ENCODE measurements at places on chromosomes 5 and 9.
A peak's percentile ranks its signal among the peaks of the same experiment; 100 is the strongest.

- DNase-seq: no peak
Observed at GRCh38 chr5:175659546-175660253, 1.8 kb downstream of the HRH2 start.

DNA sequence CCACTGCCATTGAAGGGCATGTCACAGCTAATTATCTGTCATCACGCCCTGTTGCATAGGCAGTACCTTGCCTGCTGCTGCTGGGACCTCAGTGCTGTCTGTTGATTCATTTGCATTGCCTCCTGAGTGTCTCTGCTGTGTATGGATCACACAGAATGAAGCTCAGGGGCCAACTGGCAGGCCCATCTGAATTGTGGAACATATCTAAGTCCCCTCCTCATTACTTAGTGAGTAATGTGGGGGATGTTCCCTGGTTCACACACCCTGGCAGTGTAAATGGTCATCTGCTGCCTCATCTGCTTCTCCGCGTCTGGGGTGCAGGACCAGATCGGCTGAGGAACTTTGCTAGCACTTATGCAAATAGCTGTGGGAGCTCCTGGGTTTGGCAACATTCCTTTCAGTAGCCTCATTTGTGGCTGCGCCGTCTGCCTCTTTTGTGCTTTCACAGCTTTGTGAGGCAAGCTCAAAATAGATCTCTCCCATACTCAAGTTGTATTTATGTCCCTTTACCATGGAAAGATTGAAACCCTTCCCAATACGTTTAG, 25.4 kb downstream of the TYRP1 start:
- no peak for DNase-seq

DNA sequence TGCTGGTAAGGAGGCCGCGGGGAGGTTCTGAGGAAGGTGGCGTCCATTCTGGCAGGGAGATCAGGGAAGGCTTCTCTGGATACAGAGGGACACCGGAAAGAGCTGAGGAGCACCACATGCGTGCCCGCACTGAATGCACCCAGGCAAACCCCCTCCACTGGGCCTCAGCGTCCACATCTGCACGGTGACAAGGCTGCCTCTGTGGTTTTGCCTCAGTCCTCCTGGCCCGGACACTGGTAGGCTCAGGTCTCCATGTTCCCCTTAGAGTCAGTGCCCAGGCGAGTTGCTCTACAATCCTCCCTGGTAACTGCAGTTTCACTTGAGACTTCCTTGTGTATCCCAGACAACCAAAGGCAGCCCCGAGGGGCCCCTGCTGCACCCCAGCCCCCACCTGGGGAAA, 173.3 kb downstream of the MELK start:
- no peak for DNase-seq

GRCh38 chr5:110371725-110372041, 354.8 kb downstream of the TMEM232 start:
- DNase-seq: no peak

GRCh38 chr5:39543335-39543734, 118.6 kb upstream of the DAB2 start:
- DNase-seq: no peak

- peak; percentile 39 for DNase-seq
Observed at GRCh38 chr5:172556262-172556661, 84.8 kb upstream of the NEURL1B start.

GRCh38 chr5:174453690-174454089, 270.7 kb upstream of the MSX2 start:
- no peak for DNase-seq

DNA sequence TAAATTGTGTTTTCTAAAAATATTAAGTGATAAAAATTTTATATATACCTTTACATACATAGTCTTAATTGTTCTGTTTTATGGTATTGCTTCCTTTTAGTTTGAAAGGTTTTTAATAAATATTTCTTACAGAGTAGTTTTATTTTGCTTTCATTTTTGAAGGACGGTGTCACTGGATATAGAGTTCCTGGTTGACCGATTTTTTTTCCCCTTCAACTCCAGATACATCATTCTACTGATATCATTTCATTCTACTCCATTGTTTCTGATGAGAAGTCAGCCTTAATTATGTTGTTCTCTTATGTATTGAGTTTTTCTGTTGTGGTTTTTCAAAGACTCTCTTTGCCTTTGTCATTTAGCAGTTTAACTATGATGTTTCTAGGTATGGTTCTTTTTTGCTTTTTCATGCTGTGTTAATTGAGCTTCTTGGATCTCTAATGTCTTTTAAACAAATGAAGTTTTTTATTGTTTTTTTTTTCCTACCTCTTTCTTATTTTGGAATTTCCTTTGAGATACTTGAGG, 30.4 kb downstream of the MTREX start:
- DNase-seq: no peak
